Smooth muscle cell of bladder (primary cell): ENCODE measurements at places on chromosomes 4 and X. TPM values are rescaled to one million over a fixed set of nuclear protein-coding genes. Genes with fewer than 3 reads are reported as not detected.

SPP1 gene
- total RNA-seq = 0.43 and 1.3 TPM in 2 replicates

FAT1 gene
- 132 and 358 TPM in 2 replicates for total RNA-seq

GAGE2A gene
- total RNA-seq = not detected in 2 replicates

SOWAHD gene
- total RNA-seq = 0.18 and 0.43 TPM in 2 replicates

IL1RAPL1 gene
- total RNA-seq = 0.43 and 0.46 TPM in 2 replicates

ATP11C gene
- 42.9 and 53.8 TPM in 2 replicates for total RNA-seq

NR0B1 gene
- 0.18 TPM in 1 of 2 replicates, not detected in the other for total RNA-seq

HSFX2 gene
- 0.14 and 0.28 TPM in 2 replicates for total RNA-seq

FAM133A gene
- under 0.01 TPM in 2 replicates for total RNA-seq

ZNF732 gene
- 0.14 and 0.18 TPM in 2 replicates for total RNA-seq

MTNR1A gene
- total RNA-seq = not detected in 2 replicates

KIAA0232 gene
- 14.9 and 15.2 TPM in 2 replicates for total RNA-seq

EGF gene
- 0.37 and 0.43 TPM in 2 replicates for total RNA-seq

RAB39B gene
- total RNA-seq = 0.83 and 0.85 TPM in 2 replicates

CSN1S1 gene
- total RNA-seq = not detected in 2 replicates

CXorf51A gene
- total RNA-seq = not detected in 2 replicates

GALNTL6 gene
- total RNA-seq = not detected in 2 replicates

RNF212 gene
- 0.28 TPM in 2 replicates for total RNA-seq

GAGE12F gene
- not detected in 2 replicates for total RNA-seq

BANK1 gene
- total RNA-seq = 0.57 and 0.65 TPM in 2 replicates

SYN1 gene
- total RNA-seq = 0.18 and 0.71 TPM in 2 replicates

C4orf51 gene
- not detected in 2 replicates for total RNA-seq
